Right ventricle myocardium inferior (tissue), 1 donor: ENCODE measurements at places on chromosomes 7 and 10. TPM values are rescaled to one million over a fixed set of nuclear protein-coding genes. Genes with fewer than 3 reads are reported as not detected.

DNA sequence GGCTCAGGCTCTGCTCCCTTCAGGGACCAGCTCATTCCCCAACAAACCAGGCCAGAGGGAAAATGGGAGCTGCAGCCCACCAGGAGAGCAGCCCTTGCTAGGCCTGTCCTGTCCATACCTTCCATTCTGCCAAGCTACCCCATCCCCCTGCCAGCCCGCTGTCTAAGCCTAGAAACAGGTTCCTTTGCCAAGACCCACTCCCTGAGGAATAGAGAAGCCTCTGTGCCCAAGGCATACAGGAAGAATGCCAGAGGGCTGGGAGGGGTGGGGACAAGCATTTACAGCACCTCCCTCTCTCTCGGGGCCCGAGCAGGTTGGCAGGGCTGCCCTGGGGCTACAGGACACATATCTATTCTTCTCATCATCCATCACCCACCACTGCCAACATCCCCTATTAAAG lies 178.3 kb downstream of the GRID1 start:
- no peak for DNase-seq

- no peak for DNase-seq
These were observed 424.0 kb downstream of the EXOC4 start for GRCh38 chr7:133676805-133677370.

DNA sequence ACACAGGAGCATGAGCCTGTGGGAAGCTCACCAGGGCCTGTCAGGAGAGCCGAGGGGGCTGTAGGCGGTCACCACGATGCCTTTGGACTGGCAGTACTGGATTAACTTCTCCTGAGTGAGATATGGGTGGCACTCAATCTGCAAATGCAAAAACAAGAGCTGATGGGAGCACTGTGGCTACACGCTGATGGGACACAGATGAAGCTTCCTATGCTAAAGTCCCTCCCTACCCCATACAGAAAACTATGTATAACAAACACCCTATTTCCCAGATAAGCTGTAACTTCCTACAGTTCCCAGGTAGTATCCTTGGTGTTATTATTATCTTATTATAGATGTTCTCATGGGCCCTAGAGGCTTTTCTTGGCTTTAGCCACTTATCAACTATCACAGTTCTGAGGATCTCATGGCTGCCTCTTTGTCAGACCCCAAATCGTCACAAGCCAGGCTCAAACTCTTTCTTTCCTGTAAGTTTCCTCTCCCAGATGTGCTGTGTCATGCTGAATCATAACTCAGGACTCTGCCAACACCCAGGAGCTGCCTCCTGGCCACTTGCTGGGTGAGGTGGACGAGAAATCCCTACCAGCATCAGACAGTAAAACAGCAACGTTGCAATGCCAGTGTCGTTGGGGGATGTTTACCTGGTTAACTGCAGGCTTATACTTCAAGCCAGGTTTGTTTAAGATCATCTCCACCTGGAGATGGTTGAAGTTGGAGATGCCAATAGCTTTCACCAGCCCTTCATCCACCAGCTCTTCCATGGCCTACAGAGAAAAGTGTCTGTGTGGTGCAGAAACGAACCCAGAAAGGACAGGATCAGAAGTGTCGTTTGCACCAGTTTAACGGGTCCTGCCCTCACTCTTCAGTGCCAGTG lies 10.3 kb downstream of the AKR1B1 start:
- DNase-seq, result no peak

The LOXL4 gene
- 0.54 TPM for total RNA-seq

- no peak for DNase-seq
These were observed 54.1 kb upstream of the UNC5B start for GRCh38 chr10:71158251-71158650.

The STMP1 gene
- total RNA-seq, result 27.4 TPM

The ITGA8 gene
- 1.7 TPM for total RNA-seq

DNA sequence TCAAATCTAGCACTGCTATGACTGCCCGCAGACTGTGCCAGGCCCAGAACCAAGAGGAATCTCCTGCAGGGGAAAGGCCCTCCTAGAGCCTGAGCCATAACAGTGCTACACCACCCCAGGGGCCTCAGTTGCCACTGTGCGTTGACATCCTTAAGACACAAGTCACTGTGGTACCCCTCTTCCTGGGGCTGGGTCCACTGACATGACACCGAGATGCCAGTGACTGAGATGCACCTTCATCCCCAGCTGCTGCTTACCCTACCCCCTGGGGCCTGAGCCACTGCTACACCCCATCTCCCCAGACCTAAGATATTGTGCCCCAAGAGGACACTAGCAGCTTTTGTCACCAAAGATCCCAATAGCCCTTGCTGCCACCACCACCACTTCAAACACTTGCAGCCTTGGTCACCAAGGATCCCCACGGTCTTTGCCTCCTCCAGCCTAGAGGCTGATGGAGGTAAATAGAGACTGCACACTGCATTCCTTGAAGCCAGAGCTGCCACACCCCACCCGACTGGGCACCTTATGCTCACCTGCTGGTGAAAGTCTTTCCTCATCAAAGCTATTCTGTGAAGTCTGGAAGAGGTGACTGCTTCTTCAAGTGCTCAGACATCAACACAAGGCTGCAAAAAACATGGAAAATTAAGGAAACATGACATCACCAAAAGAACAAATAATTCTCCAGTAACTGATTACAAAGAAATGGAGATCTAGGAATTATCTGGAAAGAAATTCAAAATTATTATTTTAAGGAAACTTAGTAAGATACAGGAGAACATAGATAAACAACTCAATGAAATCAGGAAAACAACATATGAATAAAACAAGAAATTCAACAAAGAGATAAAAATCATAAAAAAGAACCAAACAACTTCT lies 40.4 kb upstream of the SHH start:
- no peak for DNase-seq

- DNase-seq, result no peak
These were observed 1.6 kb downstream of the KLHDC10 start for GRCh38 chr7:130071701-130072622.

DNA sequence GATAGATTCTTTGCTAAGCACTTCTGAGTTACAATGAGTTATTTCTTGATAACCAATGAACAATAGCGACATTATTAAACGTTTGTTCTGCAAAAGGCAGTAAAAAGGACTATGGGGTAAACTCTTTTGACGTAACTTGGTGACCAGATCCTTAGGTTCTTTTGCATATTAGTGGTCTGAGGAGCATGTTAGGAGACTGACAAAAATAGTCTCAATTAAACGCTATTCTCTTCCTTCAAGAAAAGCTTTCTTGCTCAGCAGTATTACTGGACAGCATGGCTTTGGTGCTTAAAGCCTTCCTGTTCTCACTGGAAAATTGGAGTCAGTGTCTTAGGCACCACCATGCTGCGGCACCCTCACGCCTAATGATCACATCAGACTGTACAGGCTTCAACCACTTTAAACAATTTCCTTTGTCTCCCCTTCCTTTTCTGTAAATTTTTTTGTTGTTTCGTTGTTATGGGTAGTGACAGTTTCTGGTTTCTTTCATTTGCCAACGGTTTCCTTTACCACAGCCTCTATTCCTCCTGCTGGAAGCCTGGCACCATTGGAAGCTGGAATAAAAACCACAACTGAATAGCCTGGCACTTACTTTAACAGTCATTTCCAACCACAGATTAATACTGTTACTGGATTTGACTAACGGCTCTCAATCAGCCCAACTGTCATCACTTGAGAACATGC lies 49.2 kb upstream of the FAM133B start:
- no peak for DNase-seq

DNA sequence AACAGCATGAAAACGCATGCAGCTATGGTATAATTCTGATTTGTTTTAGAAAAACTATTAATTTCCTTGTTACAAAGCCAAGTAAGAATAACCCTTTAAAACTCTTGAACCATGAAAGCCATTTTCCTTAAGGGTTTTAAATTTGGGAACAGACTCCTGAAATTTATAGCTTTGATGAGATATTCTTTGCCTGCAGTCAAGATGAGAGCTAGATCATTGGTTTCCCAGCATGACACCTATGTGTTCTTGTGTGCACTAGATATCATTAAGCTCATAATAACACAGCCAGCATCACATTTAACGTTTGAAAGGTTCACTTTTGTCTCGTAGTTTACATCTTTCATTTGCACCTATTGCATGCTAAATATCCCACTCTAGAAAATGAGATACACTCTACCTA lies 202.2 kb downstream of the PHF14 start:
- no peak for DNase-seq

DNA sequence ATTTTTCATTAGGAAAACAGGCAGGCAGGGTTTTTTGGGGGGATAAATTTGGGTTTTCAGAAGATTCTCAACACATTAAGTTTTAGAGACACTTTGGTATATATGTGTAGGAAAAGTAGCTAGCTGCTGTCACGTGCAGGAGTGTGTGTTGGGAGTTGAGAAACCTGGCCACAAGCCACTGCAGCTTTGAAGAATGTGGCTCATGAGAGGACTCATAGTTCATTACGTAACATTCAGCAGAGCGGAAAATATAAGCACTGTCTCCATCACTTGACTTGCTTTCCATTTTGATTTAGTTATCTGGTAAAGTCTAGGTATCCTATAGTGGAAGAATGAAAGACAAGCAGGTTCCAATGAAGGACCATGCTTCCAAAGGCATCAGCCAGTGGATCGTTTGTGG lies 31.2 kb downstream of the SMNDC1 start:
- peak; percentile 83 for DNase-seq

DNA sequence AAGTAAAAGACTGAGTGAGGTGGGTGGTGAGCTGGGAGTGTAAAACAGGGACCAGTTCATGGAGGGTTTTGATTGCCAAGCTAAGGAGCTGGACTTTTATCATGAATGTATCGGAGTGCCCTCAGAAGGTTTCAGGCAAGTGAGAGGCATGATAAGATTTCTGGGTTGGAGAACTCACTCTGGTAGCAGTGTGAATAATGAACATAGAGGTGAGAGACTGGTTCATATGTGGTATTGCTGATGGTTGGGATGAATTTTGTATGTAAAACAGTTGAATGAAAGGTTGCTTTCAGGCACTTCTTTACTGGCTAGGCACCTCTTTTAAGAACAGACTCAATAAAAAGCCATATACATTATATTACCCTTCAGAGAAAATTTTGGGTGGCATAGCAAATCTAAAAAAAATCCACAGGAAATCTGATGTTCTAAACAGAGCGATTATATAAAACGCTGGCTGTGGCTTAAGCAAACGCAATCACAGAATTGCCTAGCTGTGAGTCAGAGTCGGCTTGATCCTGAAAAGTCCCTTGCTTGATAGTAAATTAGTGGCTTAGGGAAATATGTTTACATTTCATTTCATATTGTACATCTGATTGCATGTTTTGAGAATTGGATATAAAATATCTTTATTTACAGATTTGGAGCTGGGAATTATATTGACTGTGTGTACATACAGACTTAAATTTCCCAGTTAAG lies 92.9 kb upstream of the HDAC9 start:
- DNase-seq, result no peak

The HDAC9 gene
- total RNA-seq, result 25.3 TPM

The VTI1A gene
- total RNA-seq, result 21.2 TPM

DNA sequence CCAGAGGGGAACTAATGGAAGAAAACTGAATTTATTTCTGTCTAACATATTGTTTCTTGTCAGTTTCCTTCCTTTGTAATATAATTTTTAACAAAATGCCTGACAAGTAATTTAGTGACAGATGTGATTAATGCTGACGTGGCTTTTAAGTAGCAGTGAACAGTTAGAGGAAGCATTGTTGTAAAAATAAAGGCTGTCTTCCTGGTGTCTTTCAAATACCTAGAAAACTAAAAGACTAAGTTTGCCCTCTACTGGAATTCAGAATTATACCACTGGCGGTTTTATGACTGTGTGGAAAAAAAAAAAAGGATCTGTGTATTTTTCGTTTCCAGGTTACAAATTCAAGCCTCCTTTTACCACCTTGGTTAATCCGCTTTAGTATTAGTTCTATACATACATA lies 217.1 kb upstream of the DPP6 start:
- no peak for DNase-seq

DNA sequence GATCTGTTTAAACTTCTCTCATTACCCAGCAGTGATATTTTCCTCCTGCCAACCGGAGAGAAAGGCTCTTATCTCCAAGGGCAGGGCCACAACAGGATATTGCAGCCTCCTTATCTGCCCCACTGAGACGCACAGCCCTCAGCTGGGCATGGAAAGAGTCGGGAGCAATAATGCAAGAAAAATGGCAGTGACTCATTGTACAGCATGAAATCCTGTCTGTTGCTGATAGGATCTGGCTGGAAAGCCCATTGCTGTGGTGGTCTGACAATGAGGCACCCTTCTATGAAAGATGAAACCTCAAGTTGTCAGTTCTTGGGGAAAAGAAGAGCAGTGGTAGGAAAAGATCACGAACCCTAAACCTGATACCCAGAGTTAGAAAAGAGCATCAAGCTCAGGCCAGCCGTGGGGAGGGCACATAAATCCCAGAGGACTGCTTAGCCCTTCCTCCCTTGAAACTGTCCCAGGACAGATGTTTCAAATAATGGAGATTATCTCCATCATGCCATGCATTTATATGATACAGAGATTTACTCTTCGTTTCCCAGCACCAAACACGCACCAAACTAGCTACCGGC lies 47.0 kb upstream of the FIGNL1 start:
- DNase-seq, result no peak

The CRYGN gene
- total RNA-seq, result not detected

DNA sequence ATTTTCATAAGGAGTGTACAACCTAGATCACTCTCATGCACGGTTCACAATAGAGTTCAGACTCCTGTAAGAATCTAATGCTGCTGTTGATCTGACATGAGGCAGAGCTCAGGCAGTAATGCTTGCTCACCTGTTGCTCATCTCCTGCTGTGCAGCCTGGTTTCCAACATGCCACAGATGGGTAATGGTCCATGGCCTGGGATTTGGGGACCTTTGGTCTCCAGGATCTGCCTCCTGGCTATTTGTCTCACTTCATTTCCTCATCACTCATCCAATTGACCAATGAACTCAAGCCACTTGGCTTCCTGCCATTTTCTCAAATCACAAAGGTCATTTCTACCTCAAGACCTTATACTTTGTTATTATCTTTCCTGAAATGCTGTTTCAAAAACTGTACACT lies 786.1 kb downstream of the ANKRD7 start:
- no peak for DNase-seq

- DNase-seq, result no peak
These were observed 117.5 kb upstream of the UNC5B start for GRCh38 chr10:71094712-71095390.

The PDLIM1 gene
- total RNA-seq, result 273 TPM

- DNase-seq, result peak; percentile 44
These were observed 32.9 kb upstream of the SLF2 start for GRCh38 chr10:100879741-100880360.

GRCh38 chr7:102193806-102194205 lies 92.9 kb upstream of the SH2B2 start:
- DNase-seq, result peak; percentile 20

DNA sequence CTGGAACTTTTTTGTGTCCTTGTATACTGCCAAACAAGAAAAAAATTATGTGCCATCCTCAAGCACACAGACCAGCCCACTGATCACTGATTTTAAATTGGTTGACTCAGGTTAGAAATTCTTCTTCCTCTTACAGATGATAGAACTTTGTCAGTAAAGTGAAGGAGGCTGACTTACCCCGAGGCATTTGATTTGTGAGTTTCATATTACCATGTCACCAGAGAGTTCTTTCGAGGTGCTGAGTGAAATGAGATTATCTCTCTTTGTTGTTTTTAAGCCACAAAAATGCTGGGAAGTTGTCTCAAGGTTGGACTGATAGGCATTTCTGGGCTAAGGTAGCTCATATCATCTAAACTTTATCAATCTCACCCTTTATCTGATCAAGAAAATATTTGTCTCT lies 78.8 kb upstream of the FAM180A start:
- no peak for DNase-seq
